AG10803 (cell line): ENCODE measurements at places on chromosomes 1 and 21.
A peak's percentile ranks its signal among the peaks of the same experiment; 100 is the strongest.

GRCh38 chr1:221708076-221708571, 33.8 kb downstream of the DUSP10 start:
- DNase-seq, result peak; percentile 45

- DNase-seq, result peak; percentile 53
These were observed 120.8 kb upstream of the ADGRL2 start for GRCh38 chr1:81679942-81680341.

GRCh38 chr21:36004441-36004840, 55.9 kb downstream of the SETD4 start:
- peak; percentile 71 for DNase-seq

GRCh38 chr1:30151826-30152225, 571.6 kb downstream of the MATN1 start:
- DNase-seq, result no peak

DNA sequence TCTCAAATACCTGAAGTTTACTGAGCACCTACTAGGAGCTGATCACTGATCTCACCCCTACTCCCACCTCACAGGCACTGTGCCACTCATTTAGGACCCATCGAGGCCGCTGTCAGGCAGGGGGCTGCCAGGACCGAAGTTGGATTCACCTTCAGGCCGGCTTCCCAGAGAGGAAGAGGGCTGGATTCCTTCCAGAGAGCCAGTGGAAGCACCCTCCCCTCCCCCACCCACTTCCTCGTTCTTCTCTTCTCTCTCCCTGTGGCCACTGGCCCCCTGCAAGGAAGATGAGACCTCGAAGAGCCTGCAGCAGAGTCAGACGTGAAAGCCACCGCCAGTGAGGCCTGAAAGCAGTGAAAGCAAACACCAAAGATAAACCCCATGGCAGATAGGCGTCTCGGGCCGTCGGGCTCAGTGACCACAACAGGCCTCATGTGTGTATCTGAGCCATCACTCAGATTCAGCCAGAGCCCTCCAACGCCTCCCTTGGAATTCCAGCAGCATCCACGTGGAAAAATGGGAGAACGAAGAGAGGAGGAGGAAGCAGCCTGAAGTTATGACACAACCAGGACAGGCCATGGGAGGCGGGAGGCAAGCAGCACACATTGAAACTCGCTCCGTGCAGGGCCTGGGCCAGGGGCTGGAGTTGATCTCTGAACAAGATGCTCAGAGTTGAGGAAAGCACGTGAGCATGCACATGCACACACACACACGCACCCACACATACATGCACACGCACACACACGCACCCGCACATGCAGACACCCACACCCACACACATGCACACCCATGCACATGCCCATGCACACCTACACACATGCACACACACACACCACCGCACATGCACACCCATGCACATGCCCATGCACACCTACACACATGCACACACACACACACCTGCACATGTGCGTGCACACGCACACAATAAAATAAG, 6.2 kb upstream of the AGTRAP start:
- DNase-seq, result no peak

GRCh38 chr1:236768601-236769000, 26.5 kb upstream of the MTR start:
- DNase-seq, result no peak
